Adipocyte (in vitro differentiated cells): ENCODE measurements at places on chromosomes 6 and 20.

DNA sequence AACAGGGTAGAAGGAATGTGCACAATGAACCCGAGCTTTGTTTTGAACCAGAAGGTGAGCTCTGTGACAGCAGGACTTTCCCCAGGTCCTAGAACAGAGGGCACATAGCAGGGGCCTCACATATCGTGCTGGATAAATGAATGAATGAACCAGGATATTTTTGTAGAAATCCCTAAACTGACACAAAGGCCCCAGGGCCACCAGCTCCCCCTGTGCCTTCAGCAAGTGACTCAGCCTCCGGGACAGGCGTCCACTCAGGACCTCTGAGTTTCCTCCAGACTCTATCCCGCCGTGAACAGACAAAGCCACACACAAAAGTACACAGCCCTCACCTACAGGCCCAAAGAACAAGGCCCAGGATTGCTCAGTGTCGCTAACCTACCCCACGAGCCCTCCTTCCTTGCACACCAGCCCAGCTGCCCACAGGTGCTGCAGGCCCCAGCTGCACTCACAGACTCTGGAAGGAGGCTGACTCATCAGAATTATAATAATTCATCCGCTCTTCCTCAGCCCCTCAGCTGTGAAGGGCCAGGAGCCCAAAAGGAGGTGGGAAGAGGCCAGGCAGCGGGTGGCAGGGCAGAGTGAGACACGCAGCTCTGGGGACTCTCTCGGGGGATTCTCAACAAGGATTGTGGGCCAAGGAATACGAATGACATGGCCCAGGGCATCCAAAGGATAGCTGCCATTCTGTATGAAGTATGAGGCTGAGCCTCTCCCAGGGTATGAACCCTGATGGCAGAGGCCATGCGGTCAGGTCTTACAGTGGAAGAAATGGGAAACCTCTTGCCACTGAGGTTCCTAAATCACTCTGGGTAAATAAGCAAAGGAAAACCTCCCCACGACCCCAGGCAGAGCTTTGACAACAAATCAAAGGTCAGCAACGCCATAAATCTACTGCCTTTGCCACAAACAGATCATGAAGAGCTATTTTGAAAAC, 40.9 kb downstream of the SUMO4 start:
- DNase-seq, result no peak

DNA sequence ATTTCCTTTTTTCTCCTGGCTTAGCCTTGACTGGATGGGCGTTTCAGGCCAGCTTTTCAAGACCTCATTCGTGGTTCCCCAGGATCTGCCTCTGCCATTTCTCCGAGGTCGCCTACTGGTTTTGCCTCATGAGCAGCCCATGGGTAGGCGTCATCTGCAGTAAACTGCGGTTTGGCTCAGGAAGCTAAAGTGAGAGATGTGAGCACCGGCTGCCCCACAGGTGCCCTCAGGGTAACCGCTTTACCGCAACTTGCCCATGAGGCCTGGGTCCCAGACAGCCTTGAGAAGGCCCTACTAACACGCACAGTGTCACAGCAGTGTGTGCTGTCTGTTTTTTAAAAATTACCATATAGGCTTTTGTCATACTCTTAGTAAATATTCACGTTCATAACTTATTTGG, 53.4 kb upstream of the TBXT start:
- DNase-seq, result no peak

GRCh38 chr20:47125758-47126591, 230.5 kb downstream of the ZMYND8 start:
- peak; percentile 48 for DNase-seq

GRCh38 chr6:26156105-26156849, 69.0 kb downstream of the HFE start:
- peak; percentile 93 for DNase-seq

GRCh38 chr20:56380375-56380774, 11.6 kb downstream of the AURKA start:
- DNase-seq, result no peak

DNA sequence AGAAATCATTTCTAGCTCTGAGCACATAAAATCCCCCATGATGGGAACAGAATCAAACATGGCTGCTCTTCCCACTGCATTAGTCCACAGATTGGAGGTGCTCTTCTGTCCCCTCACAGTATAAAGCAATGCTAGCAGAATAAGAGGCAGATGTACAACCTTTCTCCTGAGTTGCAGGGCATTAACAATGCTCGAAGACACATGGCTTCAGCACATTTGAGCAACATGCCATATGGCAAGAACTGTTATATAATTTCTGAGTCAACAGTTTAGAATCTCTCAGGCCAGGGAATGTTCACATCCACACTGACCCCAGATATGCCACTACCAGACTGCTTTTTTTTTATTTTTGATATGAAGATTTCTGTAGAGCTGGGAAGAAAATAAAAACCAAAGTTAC, 119.6 kb downstream of the KIF13A start:
- peak; percentile 72 for DNase-seq

DNA sequence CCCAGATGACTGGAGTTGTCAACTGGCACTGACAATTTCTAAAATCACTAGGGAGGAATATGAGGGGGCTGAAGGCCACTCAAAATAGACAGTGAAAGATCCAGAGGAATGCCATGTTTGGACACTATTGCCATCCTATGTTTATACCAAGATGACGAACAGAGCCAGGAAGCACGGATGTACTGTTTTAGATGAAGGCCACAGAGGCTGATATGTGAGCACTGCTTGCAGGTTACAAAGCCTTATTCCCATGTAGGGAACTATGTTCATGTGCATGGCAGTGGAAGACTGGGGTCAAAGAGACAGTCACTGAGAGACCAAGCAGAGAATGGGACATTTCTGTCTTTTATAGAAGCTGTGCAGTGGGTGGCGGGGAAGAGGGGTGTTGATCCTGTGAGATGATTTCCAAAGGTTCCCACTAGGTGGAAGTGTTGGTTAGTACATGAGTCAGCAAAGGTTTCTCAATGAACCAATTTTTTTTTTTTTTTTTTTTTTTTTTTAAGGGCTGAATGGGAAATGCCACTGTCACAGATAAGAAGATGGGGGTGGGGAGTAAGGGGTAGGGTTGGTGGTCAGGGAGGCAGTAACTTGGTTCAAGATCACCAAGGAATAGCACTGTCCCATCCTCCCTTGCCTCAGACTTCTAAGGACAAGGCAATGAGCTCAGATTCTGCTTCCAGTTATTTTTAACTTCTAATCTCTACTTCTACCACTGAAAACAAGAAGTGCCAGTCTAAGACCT, 46.7 kb upstream of the MOCS1 start:
- peak; percentile 79 for DNase-seq

DNA sequence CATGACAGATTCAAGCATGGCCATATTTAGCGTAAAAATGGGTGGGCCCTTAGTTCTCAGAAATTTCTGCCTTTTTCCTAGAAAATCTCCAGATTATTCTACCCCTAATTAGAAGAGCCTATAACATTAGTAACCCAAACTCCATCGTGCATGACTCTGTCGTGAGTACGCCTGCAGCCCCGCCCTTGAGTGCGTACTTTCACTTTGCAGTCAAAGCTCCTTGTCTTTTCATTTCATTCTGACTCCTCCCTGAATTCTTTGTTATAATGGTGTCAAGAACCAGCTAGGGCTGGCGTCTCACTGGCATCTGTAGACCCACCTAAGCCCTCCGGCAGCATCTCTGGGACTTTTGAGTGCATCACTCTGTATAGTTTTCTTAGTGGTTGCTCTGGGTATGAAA, 61.7 kb upstream of the NOX3 start:
- no peak for DNase-seq

- no peak for DNase-seq
Observed at GRCh38 chr6:138869398-138869797, 73.5 kb downstream of the ECT2L start.

- DNase-seq, result peak; percentile 78
Observed at GRCh38 chr20:10034717-10035571, at the start of gene ANKEF1. ANKEF1 (plus strand) TSS chr20:10034987; CDS start chr20:10038302, 3,315 bp downstream.

DNA sequence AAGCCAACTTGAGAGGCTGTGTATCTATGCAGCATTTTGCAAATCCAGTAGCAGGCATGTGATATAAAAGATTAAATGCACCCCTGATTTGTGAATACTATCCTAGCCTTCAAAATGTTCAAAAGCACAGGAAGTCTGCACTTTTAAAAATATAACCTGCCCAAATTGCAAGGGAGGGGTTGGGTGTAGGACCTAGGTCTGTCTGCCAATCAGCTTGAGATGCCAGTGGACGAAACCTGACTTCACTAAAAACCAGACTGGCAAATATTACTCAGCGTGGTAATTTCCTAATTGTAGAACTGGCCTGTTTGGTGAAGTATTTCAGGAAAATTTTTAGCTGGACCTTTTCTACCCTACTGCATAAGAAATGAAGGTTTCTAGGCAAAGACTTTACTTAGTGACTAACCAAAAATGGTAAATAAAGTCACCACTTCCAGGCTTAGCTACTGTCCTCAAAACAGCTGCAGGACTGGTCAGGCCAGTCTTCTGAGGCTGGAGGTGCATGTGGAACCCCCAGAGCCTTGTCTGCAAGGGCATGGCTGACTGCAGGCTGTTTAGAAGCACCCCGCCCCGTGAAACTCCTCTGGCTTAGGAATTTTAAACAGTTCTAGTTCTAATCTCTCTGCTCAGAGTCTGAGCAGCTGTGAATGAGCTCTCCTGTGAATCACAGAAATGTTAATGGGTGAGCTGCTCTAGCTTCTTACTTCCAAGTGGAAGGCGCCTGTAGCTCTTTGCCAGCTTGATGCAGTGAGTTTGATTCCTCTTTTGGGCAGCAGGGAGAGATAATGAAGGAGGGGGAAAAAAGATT, 104.4 kb upstream of the ESR1 start:
- DNase-seq, result no peak

- DNase-seq, result peak; percentile 6
Observed at GRCh38 chr6:141028791-141029280, 1103.9 kb upstream of the GJE1 start.

DNA sequence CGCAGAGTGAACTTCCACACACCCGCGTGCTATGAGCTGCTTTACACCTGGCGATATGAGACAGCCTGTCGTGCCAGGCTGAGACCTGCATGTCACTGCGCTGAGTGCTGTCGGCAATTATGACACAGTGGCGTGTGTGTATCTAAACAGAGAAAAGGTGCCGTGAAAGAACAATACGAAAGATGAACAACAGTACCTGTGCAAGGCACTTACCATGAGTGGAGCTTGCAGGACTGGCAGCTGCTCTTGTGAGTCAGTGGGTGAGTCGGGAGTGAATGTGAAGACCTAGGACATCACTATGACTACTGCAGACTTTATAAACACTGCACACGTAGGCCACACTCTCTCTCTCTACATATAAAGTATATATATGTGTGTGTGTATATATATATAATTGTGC, 68.5 kb upstream of the DUSP22 start:
- no peak for DNase-seq

GRCh38 chr20:5127204-5127858, 523 bp downstream of the CDS2 start:
- DNase-seq, result peak; percentile 62

- DNase-seq, result peak; percentile 61
Observed at GRCh38 chr6:80363501-80364122, 257.1 kb downstream of the BCKDHB start.

- DNase-seq, result no peak
Observed at GRCh38 chr20:32333988-32334885, 23.9 kb upstream of the ASXL1 start.

- no peak for DNase-seq
Observed at GRCh38 chr6:137909533-137909932, 42.5 kb downstream of the TNFAIP3 start.

- no peak for DNase-seq
Observed at GRCh38 chr20:14410869-14411555, 73.6 kb upstream of the FLRT3 start.

GRCh38 chr20:51354769-51355319, 187.7 kb downstream of the NFATC2 start:
- peak; percentile 29 for DNase-seq

DNA sequence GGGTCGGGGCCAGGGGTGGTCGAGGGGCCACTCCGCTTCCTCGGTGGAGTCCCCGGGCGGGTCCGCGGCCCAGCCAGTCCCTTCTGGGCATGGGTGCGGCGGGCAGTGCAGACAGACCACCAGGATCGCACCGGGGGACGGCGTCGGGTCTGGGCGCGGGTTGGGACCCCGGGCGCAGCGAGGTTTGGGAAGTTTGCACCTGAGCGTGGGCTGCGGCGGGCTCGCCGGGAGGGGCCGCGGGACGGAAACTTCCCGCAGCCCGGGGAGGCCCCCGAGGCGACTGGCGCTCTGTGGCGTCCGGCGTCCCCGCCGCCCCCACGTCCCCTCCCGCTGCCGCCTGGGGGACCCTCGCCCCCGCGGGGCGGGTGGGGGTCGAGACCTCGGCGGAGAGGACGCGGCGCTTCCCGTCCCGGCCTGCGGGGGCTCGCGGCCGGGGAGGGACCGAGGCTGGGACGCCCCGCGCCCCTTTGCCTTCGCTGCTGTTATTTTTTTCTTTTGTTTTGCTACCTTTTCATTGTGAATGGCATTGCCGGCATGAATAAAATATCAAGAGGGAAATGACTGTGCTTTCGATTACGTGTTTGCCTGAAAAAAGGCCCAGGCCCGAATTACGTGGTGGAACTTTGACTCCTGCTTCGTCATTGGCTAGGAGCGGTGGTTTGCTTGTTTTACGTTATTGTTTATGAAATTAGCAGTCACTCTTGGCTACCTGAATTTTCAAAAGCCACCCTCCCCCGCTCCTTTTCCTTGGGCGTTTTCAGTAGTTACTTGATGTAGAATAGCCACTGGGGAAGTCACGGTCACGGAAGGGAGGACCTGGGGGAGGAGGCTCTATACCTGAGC, 703 bp downstream of the SNX9 start:
- DNase-seq, result peak; percentile 81

DNA sequence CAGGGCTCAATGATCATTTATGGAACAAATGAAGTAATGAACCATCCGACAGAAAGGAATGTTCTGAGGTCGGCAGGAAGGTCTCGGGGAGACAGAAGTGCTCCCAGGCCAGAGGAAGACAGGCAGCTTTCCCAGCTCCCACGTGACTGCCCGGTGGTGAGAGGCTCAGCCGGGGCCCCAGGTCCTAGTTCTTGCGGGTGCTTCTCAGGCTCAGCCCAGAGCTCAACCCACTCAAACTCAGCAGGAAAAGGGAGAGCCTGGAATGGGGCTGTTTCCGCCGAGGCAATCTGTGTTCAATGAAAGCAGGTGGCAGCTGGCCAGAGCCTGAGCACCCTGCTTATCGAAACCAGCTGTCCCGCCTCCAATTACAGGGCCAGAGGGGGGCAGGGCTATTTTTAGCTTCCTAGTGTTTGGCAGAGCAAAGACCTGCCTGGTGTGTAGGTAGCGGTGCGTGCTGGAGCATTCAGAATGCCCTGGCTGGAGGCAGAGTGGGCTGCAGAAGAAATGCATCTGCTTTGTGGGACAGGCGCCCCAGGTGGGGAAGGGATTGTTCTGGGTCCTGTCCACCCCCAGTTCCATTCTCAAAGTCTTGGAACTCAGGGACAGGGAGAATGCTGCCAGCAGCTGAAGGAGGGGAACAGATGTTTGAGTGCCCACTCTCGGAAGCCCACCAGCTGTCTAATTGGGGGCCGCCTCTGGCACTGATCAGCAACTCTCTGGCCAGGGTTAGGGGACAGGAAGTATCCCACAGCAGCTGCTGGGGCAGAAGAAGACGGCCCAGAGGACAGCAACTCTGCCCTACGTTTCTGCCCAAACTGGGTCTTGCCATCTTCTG, 145.1 kb downstream of the PREX1 start:
- peak; percentile 98 for DNase-seq

- DNase-seq, result no peak
Observed at GRCh38 chr6:8073758-8074157, 9.6 kb upstream of the BLOC1S5 start.

GRCh38 chr6:110815015-110815410, 256 bp downstream of the CDK19 start:
- no peak for DNase-seq

- no peak for DNase-seq
Observed at GRCh38 chr6:75409928-75410327, 83.7 kb downstream of the FILIP1 start.
